Germinal center (tissue), 1 donor: ENCODE measurements at places on chromosomes 2 and 18.

DNA sequence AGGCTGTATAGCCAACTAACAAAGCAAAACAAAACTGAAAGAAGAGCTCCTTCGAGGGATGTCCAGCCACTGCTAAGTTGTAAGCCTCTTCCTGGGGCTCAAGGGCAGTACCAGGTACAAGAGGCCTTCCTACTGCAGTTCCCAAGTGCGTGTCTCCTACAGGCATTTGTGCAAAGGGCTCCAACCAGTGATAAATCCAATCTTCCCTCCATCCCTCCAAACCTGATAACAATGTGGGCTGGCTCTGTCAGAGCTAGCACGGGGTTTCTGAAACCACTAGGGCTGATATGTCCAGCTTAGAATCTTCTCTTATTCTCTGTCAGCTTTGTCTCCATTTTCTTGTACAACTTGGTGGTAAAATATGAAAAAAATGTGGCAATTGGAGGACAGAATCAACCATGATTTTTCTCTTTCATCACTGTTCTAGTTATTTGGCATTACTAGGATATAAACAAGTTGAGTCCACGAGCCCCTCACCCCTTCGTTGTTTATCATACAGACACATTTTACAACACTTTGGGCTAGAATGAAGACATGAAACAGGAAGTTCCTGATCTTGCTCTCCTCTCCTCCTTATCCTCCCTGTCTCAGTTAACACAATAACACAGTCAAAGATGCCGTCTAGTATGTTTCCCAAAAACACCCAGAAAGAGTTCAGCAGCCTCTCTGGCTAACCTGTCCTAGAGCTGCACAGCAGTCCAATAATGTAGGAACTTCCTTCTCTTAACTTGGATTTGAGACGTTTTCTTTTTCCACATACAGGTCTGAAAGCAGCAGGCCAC lies 35.4 kb upstream of the WIPF1 start:
- no peak for DNase-seq

DNA sequence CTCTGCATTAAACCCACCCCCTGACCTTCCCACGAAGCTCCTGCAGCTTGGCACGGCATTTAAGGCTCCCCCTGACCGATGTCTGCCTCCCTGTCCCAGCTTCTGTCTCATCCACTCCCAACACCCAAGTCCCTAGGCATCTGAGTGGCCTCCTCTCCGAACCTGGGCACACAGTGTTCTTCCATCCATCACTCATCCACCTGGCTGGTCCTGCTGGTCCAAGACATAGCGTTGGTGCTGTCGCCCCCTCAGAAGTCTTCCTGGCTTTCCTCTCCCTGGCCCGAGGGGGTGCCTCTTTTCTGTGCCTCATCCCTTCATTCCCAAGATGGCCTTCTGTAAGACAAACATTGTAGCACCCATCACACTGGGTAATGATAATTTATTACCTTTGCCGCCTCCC lies 323.6 kb downstream of the GBX2 start:
- no peak for DNase-seq

DNA sequence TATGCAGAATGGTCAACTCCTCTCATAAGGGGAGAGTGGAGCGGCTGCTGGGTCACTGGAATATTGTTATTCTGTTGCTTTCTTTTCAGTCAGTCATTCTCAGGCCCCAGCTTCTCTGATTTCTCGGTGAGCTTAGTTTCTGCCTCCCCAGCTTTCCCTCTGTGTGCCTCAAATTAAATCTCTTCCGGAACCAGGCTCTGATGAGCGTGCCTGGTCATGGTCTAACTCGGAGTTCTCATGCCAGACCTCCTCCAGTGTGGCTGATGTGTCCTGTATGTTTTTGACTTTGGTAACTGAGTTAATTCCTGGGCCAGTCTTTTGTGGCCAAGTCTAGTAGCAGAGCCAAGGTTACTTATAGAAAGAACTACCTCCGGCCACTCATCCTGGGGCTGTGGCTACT lies 4.9 kb upstream of the STK11IP start:
- DNase-seq, result no peak

DNA sequence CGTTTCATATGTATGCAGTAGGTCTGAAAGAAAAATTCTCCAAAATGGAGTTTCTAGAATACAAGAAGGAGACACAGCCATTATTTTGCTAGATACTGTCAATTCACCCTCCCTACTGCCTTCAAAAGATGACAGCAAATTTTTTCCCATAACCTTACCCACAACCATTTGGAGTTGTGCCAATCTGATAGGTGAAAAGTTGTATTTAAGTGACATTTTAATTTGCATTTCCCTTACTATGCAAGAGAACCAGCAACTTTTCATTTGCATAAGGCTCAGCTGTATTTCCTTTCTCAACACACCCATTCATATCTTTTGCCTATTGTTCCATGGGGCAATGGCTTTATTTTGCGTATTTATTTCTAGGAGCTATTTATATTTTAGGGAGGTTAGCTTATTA lies 31.4 kb upstream of the IL18RAP start:
- DNase-seq, result no peak

GRCh38 chr2:134452042-134452733 lies 198.3 kb downstream of the MGAT5 start:
- DNase-seq, result no peak

DNA sequence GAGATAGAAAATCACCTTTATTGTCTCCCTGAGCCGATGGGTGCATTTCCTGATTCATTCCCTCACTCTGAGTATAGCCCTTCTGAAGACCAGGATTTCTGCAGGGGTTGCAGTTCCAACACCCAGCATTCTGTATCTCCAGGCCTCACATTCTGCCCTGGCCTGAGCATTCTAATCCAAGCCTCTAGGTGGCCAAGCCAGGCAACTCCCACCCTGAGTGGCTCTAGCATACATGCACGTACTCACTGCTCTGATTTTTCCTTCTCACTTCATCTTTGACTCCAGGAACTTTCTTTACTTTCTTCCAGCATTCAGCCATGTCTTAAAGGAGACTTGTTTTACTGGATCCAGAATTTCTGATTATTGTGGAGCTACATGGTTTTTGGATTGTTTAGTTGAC lies 100.7 kb upstream of the STK39 start:
- peak; percentile 26 for DNase-seq
